ENCODE measurements at places on chromosomes 7 and 10. TPM values are rescaled to one million over a fixed set of nuclear protein-coding genes. Genes with fewer than 3 reads are reported as not detected.
A peak's percentile ranks its signal among the peaks of the same experiment; 100 is the strongest.

KCTD7 gene
- total RNA-seq: 11.6 TPM

SMKR1 gene
- total RNA-seq: not detected

GNAT3 gene
- not detected for total RNA-seq

HABP2 gene
- total RNA-seq: not detected

ELOVL3 gene
- not detected for total RNA-seq

CCDC7 gene
- total RNA-seq: 19.1 TPM

HMX2 gene
- total RNA-seq: not detected

DNAH11 gene
- total RNA-seq: 0.51 TPM

TWIST1 gene
- total RNA-seq: 47.8 TPM

GRCh38 chr10:30398788-30399187 lies 35.2 kb upstream of the MAP3K8 start:
- no peak for DNase-seq

DNA sequence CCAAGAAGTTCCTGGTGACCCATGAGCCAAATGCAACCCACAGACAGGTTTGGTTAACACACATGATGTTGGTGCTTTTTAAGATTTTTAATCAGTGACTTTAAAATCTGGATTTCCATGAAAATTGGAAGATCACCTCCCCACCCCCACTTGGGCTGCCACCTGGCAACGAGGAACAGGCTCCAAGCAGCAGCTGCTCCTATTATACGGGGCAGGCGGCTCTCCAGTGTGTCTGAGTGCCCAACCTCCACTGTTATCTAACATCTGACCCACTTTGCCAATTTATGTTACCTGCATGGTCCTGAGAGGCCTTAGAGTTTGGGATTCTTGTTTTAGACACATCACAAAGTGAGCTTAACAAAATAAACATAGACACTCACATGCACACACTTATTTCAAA lies 56.4 kb downstream of the SGMS1 start:
- no peak for DNase-seq

- peak; percentile 100 for DNase-seq
Observed at GRCh38 chr7:151727579-151728285, 149.2 kb downstream of the PRKAG2 start.

- peak; percentile 68 for DNase-seq
Observed at GRCh38 chr10:31836569-31837406, 91.8 kb downstream of the ARHGAP12 start.

GRCh38 chr10:87505366-87506111 lies 846 bp downstream of the MINPP1 start:
- DNase-seq: peak; percentile 87

DNA sequence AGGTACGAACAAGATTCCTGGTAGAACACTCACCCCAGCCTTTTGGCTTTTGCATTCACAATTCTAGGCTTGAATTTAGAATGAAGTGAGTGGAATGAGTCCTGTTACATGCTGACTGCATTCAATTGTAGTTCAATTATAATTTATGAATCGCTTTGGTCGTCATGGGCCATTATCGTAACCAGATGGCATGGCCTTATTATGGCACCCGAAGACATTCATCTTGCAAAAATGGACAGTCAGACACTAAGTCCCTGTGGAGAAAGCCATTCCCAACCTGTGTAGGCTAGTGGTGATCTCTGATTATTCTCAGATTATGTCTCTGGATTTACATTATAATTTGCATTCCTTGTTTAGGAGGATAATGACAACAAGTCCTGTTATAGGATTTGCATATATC lies 292.4 kb upstream of the NPSR1 start:
- no peak for DNase-seq

DNA sequence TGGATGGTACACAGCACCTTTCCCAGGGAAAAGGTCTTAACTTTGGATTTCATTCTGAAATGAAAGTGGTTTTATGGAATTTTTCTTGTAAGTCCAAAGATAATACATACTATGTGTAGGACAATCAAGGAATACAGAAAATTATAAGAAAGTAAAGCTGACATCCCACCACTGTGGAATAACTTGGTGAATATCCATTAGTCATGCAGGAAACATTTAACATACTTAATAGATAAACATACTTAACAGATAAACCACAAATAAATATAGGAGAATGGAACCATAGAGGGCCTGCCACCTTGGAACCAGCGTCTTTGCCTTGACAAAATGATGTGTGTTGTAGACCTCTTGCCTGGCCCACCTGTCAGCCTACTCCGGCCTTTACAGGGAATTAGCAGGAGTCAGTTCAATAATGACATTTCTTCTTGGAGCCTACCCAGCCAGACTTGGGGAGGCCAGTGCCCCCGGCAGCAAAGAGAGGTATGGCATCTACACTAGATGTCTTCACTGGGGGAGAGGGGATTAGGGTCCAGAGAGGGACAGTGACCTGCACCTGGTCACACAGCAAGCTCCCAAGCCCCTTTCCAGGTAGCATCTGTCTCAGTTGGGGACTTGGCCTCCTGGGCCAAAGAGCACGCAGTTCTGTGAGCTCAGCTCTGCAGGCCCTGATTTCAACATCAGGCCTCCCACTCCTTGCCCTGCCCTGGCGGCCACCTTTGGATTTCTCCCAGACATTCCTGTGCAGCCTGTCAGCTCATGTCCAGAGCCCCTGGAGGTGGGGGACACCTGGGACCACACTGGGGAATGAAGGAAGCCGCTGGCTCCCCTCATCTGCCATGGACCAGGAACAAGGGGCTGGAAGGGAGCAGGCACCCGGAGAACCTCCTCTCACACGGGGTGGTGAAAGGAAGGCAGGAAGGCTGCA lies 112.6 kb upstream of the PPIF start:
- DNase-seq: peak; percentile 49

DNA sequence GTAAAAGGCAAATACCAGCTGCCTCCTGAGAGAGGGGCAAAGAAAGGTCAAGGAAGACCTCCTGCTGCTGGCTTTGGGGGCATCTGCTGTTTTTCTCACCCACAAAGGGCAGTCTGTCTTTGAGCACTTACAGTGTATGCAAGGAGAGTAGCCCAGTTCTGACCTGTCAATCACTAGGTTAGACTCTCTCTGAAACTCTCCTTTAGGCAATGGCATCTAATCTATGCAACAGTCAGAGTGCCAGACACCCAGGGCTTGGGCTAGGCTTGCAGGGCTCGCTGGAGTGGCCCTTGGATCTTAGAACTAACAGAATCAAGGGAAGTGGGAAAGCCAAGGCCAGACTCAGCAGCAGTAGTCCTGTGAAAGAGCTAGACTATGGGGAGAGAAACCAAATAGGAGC lies 522.9 kb downstream of the NRG3 start:
- DNase-seq: no peak

GRCh38 chr10:126126866-126127265 lies 230.5 kb downstream of the FANK1 start:
- DNase-seq: no peak

GRCh38 chr10:34505338-34505737 lies 309.8 kb downstream of the PARD3 start:
- DNase-seq: no peak

DNA sequence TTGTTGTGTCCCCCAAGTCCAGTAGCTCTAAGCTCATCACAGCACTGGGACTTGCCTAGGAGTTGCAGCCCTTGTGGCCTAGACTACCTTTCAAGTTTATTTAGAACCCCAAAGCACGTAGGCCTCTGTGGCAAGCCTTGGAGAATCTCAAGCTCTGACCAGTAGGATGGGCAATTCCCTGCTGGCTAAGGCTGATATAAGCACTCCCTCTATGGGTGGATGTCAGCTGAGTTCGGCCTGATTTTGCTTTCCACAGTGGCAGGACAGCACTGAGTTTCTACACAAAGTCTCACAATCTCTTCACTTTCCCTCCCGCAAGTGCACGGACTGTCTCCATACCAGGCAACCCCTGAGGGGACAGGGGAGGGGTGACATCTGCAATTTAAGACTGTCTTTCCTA lies 886.4 kb upstream of the LRRN3 start:
- no peak for DNase-seq

DNA sequence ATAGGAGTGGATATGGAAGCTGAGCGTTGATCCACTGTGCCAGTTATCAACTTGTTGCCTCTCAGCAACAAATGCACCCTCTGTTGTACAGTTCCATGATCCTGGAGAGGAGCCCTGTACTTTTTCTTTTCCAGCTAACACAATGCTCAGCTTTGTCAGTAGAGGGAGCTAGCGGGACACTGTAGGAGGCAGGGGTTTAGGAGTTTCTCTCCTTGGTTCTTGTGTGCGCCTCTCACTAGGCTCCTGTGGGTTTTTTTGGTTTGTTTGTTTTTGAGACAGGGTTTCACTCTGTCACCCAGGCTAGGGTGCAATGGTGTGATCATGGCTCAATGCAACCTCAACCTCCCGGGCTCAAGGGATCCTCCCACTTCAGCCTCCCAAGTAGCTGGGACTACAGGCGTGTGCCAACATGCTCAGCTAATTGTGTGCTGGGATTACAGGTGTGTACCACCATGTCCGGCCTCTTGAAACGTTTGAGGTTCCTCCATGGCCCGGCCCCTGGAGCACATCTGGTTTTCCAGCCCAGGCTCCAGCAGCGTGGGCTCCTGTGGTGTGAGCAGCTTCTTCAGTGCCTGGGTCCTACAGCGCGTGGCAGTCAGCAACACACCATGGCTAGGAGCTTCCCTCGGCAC lies 12.0 kb upstream of the MARVELD1 start:
- peak; percentile 86 for DNase-seq

DNA sequence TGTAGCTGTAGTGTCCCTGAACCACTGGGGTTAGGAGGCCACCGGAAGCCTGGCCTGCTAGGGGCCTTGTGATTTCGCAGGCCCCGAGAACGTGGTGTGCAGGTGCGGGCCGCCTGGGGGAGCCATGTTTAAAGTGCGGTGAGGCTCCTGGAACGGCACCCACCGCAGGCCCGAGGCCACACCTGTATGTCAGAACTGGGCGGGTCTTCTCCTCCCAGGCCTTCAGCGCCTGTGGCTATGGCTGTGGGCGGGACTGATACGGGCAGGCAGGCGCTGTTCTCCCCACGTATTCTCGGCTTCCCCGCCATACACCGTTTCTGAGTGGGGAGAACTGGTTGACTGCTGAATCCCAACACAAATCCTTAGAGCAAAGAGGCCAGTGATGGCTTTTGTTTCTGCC lies 74.8 kb downstream of the DNAJB6 start:
- no peak for DNase-seq

DNA sequence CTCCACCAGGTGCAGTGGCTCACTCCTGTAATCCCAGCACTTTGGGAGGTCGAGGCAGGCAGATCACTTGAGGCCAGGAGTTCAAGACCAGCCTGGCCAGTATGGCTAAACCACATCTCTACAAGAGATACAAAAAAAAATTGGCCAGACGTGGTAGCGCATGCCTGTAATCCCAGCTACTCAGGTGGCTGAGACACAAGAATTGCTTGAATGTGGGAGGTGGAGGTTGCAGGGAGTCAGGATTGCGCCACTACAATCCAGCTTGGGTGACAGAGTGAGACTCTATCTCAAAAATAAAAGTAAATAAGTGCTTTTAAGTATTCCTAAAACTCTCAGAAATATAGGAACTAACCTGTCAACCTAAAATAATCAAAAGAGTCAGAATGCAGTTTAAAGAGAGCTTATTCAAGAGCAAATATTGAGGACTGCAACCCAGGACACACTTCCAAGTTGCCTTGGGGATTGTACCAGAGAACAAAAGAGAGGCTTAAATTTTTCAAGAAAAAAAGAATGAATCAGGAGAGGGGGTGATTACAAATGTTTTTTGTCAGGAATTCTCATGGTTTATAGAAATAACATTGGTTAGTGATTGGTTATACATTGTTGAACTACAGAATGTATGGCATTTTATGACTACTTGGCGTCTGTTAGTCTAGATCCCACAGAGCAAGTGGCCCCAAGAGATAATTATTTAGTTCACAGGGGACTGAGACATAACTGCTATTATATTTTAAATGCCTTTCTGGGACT lies 33.2 kb upstream of the PPP1R9A start:
- no peak for DNase-seq

GRCh38 chr7:50629238-50629901 lies 64.2 kb upstream of the DDC start:
- no peak for DNase-seq

DNA sequence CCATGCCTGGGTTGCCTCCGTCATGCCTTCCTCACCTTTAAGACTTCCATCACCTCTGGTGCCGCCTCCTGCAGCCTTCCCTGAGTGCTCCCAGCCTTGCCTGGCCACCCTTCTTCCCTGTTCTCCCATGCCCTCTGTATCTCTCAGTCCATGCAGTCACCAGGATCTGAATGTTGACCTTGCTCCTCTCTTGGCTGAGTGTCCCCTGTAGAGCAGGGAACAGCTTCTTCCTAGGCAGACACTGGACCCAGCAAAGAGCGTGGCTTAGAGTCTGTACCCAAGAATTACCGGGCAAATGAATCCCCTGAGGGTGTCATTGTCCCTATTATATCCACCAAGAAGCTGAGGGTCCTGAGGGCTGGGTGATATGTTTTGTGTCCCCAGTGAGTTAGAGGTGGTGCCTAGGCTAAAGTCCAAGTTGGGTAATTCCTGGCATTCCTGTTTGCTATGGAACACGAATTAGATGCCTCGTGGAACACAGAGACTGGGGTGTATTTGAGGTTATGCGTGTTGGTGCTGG lies 505.6 kb downstream of the RPS24 start:
- DNase-seq: no peak

GRCh38 chr10:25547382-25547781 lies 372.6 kb downstream of the GPR158 start:
- DNase-seq: no peak

GRCh38 chr7:87091487-87092066 lies 32.1 kb upstream of the ELAPOR2 start:
- DNase-seq: no peak

DNA sequence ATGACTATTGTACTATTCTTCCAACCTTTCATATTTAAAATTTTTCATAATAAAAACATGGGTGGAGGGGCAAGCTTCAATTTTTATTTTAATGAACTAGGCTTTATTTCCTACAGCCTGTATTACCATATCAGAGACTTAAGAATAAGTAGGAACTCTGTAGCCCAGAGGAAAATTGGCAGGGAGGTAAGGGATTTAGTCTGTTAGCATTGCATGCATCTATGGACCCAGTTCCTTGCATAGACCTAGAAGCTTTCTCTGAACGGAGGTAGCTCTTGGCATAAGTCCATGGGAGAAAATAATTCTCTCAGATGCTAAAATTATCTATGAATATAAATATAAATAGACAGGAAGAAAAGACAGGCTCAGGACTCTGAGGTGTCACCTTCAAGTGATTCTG lies 31.4 kb upstream of the CCDC6 start:
- DNase-seq: no peak

DNA sequence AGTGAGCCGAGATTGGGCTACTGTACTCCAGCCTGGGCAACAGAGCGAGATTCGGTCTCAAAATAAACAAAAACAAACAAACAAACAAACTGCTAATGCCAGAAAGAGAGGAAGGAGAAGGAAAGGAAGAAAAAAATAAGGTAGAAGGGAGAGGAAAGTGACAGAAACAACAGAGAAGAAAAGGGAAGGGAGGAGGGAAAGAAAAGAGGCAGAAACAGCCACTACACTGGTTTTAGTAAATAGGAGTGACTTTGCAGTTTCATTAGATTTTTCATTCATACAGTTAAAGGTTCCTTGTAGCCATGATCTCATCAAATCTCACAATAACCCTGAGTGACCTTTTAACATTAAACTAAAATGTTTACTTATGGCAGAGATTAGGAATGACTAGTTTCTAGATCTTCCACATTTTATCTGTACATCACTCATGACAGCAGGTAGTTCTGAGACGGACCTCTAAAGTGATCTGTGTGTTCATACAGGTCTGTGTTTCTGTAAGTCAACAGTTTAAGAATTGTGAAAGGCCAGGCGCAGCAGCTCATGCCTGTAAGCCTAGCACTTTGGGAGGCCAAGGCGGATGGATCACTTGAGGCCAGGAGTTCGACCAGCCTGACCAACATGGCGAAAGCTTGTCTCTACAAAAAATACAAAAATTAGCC lies 191.3 kb upstream of the KLF14 start:
- DNase-seq: no peak

GRCh38 chr7:79787623-79788022 lies 334.2 kb upstream of the MAGI2 start:
- peak; percentile 34 for DNase-seq
